GM12892 (cell line): ENCODE measurements at places on chromosomes 3 and 15.

GRCh38 chr3:192514081-192514753 is 213.1 kb downstream of the FGF12 start:
- no peak for DNase-seq

DNA sequence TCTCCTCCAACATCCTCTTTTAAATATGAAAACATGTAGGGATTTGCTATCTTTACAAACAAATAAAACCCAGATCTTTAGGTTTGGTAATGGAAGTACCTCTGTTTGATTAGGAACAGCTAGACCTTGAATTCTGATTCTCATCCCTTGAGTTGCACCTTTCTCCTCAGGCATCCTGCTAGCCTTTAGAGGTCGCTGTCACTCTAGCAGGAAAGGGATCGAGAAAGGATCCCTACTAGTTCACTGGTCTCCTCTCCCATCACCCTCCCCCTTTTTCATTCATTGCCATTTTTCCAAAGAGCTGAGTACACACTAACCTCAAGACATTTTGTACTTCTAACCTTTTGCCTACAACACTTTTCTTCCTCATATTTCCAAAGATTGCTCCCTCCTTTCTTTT is 569.8 kb downstream of the RBMS3 start:
- no peak for DNase-seq

DNA sequence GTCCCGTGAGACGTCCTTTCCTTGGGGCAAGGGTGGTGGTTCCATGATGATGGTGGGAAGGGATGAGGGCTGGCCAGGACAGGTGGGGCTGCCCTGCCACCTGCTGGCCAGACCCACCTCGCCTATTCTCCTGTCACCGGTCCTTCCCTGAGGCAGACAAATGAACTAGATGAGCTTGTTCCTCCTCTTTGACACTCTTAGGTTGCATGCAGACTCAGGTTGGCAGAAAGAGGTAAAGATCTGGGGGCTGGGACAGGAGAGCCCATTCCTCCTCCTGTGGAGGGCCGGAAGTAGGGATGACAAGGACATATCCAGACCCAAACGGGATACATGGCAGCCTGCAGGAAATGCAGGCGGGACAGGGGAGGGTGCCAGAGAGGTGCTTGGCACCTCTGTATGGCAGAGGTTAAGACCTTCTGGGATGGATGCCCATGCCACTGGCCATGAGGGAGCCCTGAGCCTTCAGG is 38.6 kb downstream of the ACSBG1 start:
- DNase-seq: peak; percentile 65

GRCh38 chr3:14872706-14873105 is 53.9 kb downstream of the FGD5 start:
- DNase-seq: no peak

GRCh38 chr3:111668888-111669488 is 73.8 kb upstream of the ZBED2 start:
- DNase-seq: no peak

DNA sequence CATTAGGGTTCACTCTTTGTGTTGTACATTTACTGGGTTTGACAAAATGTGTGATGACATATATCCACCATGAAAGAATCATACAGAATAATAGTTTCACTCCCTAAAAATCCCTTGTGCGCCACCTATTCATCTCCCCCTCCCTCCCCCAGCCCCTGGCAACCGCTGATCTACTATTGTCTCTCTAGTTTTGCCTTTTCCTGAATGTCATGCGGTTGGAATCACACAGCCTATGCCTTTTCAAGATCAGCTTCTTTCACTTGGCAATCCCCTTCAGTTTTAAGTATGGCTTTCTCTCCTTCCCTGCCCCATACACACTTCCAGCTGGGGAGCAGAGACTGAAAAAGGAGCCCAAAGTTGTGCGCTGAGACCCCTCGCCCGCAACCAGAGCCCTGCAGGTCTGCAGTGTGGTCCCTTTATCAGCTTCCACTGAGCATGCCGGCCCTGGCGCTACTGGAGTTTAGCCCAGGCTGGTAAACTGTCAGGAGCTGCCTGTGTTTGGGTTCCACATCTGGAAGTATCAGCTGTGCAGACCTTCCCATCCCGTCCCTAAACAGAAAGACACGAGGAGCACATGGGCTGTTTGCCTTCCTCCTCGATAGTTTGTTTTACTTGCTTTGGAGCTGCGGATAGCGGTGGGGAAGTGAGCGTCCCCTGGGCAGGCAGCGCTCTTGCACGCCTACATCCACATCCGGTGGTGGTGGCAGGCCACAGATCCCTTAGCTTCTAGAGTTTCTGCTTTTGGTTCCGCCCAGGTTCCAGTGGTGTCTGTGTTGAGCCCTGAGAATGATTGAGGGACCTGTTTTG is 12.3 kb downstream of the BOC start:
- peak; percentile 40 for DNase-seq

GRCh38 chr3:53689681-53690080 is 156.5 kb downstream of the CHDH start:
- DNase-seq: no peak
